Heart right ventricle (tissue), 16 donors: ENCODE measurements at places on chromosomes 6 and 20. TPM values are rescaled to one million over a fixed set of nuclear protein-coding genes. Genes with fewer than 3 reads are reported as not detected.

ZBTB12 gene
- total RNA-seq, result 2.2 TPM

ZBP1 gene
- total RNA-seq, result 0.31 TPM

MAFB gene
- 18.9 TPM for total RNA-seq

SIGLEC1 gene
- 1.6 TPM for total RNA-seq

KCNQ5 gene
- not detected for total RNA-seq
